NCI-H187 (cell line): ENCODE measurements at places on chromosomes 1 and 21.

GRCh38 chr1:15649937-15650336 is 32.7 kb downstream of the DDI2 start:
- no peak for DNase-seq

DNA sequence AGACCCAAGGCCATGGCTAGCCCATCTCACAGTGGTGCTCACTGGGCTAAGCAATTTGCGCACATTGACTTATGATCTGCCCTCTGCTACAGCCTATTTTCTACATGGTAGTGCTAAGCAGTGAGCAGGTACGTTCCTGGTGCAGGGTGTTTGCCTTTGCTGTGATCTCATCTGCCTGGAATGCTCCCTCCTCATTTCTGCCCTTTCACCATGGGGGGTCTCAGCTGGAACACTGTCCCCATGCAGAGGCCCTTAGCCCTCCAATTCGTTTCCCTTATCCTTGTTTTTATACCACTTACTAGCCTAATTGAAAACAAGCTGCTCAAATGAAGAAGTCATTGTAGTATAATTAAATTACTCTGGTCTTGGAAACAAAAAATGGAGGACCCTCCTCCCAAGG is 2.0 kb upstream of the B3GALT5 start:
- DNase-seq, result no peak

DNA sequence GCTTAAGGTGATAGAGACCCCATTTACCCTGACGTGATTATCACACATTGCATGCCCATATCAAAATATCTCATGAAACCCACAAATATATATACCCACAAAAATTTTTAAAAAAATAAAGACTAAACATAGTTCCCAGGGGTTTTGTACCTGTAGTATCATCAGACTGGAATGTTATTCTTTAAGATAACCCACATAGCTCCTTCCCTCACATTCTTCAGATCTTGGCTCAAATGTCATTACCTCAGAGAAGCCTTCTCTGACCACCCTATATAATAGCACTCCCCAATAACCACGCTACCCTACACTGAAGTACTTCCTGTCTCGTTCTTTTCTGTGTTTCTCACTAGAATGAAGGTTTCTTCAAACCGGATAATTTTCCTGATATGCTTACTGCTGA is 138.3 kb upstream of the SNX7 start:
- no peak for DNase-seq

DNA sequence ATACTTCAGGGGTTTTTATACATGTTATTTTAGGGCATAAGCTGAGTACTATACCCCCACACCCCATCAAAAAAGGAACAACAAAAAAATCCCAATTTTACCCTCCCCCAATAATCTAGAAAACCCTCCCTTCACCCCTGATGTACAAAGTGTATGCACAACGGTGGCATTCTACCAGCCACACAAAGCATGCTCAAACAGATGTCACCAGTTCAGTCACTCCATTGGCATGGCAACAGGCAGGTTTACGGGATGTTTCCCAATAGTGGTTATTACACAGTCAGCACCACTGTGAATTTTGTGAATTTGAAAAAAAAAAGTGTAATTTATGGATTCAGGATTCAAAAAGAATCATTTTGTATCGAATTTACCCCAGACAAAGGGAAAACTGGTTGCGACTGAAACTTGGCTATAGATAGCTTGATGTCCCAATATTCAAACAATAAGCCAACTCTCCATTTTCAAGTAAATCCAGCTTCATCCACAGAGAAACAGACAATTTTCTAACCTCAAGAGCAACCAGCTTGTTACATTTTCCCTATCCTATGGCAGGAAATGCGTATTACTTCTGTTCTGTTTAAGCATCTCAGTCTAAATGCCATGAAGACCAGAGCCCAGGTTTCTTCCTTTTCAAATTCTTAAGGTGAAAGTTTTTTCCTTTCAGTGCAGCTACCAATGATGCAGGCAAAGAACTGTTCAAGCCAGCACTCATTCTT is 34.0 kb upstream of the SLC45A3 start:
- no peak for DNase-seq

- DNase-seq, result no peak
Observed at GRCh38 chr1:162904579-162904978, 43.6 kb upstream of the CCDC190 start.

DNA sequence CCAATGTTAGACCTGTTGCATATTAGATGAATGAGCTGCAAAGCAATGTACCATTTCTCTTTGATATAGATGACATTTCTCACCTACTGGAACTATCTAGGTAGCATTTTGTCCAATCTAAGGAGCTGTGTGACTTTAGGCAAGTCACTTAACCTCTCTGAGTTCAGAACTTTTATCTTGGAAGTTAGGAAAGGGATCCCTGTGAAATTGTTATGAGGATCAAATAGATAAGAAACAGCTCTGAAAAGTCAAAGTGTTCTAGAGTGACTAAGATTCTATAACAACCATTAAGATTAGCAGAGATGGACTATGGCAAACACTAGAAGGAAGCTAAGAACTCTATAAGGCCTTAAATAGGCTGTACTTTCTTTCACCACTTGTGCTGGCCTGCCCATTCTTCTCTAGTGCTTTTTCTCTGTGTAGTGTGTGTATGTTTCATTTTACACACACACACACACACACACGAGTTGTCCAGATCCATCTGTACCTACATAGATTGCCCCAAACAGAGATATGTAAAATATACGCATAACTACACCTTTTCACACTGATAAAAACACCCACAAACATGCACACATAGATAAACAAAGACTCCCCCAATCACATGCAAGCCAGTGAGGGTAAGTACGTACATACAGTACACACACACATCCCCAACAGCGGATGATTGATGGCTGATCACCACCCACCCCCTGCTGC is 19.4 kb upstream of the LRRN2 start:
- no peak for DNase-seq

GRCh38 chr1:199307496-199308264 is 668.8 kb downstream of the PTPRC start:
- no peak for DNase-seq

GRCh38 chr1:154999571-155000410 is 2.8 kb upstream of the ZBTB7B start:
- peak; percentile 28 for DNase-seq

- DNase-seq, result no peak
Observed at GRCh38 chr1:3771108-3772026, 1.2 kb upstream of the SMIM1 start.

- no peak for DNase-seq
Observed at GRCh38 chr1:211511947-211512346, 20.0 kb upstream of the RD3 start.

- DNase-seq, result no peak
Observed at GRCh38 chr1:113125517-113125916, 52.5 kb downstream of the LRIG2 start.

DNA sequence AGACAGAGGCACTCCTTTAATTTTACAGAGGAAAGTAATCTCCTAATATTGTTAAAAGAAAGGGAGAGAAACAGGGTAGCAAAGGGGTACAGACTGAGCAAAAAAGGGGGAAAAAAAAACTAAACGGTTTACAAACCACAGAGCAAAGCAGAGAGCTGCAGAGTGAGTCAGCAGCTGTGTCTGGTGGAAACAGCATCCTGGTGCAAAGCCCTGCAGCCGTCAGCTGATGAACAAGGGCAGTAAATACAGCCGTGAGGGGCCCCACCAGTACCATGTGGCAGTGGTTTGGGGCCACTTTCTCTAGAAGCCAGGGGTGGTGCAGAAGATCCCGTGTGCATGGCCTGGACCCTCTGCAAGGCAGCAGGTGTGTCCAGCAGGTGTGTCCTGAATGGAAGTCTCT is 111.3 kb downstream of the ERG start:
- DNase-seq, result no peak

- no peak for DNase-seq
Observed at GRCh38 chr21:45032977-45033710, 41.2 kb upstream of the ADARB1 start.

GRCh38 chr21:31566064-31566463 is 93.4 kb upstream of the SOD1 start:
- DNase-seq, result no peak

- no peak for DNase-seq
Observed at GRCh38 chr1:183506561-183506960, 34.3 kb downstream of the SMG7 start.

GRCh38 chr1:243791586-243792267 is 58.3 kb downstream of the AKT3 start:
- no peak for DNase-seq

- no peak for DNase-seq
Observed at GRCh38 chr1:184940226-184940625, 34.1 kb downstream of the NIBAN1 start.

DNA sequence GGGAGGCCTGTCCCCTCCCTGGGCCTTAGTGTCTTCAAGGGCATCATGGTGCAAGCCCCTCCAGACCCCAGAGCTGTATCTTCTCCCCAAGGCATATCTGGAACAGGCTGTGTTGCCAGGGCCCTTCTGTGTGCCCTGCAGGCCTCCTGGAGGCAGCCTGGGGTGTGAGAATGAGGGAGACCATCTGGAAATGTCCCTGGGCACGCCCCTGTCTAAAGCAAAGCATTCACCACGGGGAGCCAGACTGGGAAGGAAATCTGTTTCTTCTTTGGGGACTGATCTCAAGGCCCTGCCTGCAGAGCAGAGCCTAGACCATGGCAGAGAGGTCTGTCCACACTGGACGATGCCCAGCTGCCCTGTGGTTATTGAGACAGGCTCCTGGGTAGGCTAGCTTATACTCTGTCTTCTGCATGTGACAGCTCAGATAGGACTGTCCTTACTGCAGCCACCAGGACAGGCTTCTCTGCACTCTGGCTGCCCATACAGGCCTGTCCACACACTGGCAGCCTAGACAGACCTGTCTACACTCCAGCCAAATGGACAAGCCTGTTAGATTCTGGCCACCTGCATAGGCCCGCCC is 24.6 kb downstream of the PODN start:
- no peak for DNase-seq

DNA sequence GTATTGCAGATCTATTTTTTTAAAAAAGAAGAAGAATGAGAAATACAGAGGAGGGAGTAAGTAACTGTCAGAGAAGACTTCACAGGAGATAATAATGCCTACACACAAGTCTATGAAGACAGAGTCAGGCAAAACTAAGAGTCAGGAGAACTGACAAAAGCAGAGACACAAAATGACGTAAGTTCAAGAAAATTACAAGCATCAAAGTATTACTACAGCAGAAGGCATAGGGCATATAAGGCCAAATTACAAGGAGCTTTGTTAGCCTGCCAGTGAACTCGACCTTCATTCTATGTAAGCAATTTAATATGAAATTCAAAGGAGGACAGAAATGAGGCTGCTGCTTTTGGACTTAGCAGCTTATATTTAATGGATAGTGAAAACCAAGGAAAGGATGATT is 23.7 kb downstream of the FAF1 start:
- no peak for DNase-seq

DNA sequence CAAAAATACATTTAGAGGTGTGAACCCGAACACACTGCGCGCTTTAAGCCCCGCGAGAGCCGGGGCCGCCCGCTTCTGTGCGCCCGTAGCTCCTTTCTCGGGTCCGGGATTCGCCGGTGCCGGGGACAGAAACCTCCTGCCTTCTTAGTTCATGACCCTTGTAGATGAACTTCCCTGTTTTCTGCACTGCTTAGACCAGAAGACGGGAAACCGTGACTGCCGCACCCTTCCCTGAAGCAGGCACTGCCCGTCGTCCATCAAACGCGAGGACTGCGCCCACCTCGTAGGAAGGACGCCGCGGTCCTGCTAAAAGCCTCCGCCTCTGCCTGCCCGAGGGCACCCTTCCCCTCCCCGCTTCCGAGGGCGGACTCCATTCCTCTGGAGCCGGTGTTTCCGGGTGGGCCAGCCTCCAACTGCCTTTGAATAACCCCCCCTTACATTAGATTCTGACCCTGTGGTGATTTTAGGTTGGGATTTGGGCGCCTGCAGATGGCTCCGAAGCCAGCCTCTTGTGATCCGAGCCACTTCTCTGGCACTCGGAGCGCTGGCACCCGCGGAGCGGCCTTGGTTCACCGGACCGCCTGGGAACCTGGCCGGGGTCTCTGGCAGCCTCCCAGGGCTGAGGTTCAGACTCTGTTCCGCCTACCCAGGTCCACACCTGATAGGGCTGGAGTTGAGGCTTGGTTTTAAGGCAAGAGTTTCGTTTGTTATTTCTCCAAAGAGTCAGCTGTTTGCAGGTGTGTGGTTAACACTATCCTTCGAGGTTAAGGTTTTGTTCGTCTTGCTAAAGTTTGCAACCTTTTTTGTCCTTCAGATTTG is 1.2 kb upstream of the PTTG1IP start:
- DNase-seq, result no peak

DNA sequence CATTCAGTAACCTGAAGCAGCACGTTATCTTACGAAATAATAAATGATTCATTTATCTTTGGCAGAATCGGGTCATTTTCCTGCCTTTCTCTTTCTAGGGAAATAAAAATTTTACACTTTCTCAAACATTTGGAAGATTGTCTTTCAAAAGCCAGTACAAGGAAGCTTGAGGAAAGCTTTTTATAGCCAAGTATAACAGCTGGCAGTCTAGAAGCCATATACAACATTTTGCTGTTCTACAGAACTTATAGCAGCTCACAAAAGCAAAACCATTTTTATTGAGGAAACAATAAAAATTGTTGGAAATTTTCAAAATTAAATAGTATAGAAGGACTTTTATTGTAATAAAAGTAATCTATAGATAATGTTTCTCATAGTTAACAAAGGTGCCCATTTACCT is 448.6 kb downstream of the SMYD3 start:
- no peak for DNase-seq

- DNase-seq, result no peak
Observed at GRCh38 chr1:177741476-177741875, 228.4 kb downstream of the SEC16B start.

GRCh38 chr1:63774617-63775417 is 1.0 kb downstream of the ROR1 start:
- no peak for DNase-seq

GRCh38 chr1:95733031-95733430 is 499.0 kb downstream of the RWDD3 start:
- DNase-seq, result no peak
